ENCODE measurements at places on chromosomes 3 and 15.

DNA sequence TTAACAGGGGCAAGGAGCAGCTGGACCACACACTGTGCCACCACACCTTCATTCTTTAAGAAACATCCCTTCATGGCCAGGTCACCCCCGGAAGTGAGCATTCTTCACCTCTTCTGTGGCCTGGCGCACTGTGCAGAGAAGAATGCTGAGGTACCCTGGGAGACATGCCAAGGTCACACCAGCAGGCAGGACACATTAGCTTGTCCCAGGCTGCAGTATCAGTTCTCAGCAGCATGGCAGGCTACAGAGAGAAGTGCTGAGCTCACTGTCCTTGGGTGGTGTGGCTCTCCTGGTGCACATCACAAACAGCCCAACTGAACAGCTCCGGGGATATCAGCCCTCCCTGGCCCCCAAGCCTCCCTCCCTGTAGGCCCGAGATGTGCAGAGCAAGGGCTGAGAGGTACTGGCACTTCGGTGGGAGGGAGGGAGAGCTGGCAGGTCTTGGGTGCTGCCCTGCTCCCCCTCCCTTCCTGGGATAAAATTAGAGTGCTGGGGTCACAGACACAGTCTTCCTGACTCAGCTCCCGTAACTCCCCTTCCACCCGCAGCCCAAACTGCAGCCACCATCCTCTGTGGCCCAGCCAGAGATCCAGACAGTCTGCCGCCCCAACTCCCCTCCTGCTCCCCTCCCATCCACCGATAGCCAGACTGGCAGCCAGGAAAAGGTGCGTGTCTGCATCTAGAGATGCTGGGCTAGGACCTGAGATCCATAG is 13.4 kb downstream of the SEMA7A start:
- no peak for DNase-seq

- DNase-seq = no peak
Observed at GRCh38 chr3:37236024-37236423, 61.6 kb upstream of the LRRFIP2 start.

DNA sequence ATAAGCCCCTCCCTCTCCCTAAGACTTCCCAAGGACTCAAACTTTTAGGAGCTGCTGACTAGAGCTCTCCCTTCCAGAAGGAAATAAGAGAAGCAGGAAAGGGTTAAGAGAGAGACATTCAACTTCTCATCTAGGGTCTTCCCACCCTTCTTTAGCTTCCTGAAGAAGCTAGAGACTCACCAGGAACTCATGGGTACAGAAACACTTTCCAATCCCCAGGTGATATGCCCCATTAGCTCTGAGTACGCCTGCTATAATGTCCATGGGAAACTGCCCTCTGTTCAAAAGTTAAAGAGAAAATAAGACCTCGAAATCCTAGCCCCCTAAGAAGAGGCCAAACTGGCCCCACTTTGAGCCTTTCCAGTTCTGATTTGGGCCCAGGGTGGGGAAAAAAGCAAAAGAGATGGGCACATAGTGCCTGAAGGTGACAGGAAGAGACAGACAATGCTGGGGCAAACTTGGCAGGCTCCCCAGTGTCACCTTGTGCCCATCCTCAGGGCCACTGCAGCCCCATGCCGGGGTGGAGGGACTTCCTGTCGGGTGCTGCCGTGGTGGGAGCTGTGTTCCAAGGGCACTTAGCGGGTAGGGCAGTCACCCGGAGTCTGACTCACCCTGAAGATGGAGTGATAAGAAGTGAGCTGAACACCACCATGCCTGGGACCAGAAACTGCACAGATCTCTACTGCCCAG is 29.5 kb downstream of the CCDC12 start:
- no peak for DNase-seq

DNA sequence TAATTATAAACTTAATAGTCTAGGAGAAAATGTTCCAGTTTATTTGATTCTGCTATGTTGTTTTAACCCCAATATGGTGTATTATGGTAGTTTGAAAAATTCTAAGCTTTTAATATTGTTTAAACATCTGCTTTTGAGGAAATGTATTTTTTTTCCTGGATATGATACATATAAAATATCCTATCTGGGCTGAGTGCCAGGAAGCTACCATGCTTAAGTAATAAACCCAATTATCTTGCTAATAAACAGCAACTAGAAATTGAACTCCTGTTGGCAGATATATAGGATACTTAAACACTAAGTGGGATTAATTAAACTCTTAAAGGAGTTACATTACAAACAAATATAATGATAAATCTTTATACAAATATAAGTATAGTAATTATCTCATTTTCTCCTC is 293.7 kb upstream of the GRM7 start:
- no peak for DNase-seq

GRCh38 chr3:64921281-64922065 is 233.7 kb upstream of the ADAMTS9 start:
- no peak for DNase-seq

GRCh38 chr3:129619726-129620162 is 13.3 kb upstream of the PLXND1 start:
- no peak for DNase-seq

GRCh38 chr15:101372149-101372577 is 77.1 kb upstream of the SNRPA1 start:
- no peak for DNase-seq

DNA sequence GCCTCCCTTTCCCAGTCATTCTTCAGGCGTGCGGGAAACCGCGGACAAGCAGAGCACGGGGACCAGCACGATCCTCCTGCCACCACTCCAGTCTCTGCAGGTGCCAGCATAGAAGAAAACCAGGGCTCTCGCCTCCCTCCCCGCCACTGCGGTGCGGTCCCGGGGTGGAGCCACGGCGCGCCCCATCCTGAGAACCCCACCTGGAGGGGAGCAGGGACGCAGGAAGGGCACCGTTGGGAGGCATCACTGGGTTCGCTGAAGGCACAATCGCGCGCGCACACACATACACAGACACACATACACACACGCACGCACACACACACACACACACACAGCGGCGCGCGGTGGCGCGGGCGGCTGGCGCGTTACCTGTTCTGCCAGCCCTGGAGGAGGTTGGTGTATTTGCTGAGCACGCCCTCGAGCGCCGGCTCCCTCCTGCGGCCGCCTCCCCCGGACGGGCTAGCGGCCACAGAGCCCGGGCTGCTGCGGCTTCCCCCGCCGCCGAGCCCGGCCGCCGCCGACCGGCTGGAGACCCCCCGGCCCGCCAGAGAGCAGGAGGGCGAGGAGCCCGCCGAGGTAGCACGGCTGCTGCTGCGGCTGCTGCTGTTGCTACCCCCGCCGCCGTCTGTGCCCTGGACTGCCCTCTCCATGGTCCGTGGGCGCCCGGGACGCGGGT is 394 bp downstream of the OSBPL10 start:
- peak; percentile 66 for DNase-seq

DNA sequence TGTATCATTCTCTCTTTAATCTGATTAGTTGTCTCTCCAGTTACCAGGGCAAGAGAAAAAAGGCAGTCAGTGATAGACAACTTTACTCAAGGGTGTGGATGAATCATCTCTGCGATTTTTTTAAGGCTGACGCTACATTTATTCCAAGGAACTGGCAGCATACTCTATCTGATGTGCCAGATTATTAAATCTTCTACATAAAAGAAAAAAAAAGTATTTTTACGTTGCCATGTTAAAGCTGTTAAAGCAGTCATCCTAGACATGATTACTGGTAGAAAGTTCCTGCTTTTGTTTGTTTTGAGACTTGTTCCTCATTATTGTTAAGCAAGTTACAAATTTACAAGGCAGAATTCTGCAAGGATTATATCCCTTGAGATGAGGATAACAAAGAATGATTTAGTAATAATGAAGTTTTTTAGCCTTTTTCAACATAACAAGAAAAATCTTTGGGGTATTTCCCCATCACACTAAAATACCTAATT is 121.7 kb downstream of the CBLB start:
- DNase-seq = no peak

DNA sequence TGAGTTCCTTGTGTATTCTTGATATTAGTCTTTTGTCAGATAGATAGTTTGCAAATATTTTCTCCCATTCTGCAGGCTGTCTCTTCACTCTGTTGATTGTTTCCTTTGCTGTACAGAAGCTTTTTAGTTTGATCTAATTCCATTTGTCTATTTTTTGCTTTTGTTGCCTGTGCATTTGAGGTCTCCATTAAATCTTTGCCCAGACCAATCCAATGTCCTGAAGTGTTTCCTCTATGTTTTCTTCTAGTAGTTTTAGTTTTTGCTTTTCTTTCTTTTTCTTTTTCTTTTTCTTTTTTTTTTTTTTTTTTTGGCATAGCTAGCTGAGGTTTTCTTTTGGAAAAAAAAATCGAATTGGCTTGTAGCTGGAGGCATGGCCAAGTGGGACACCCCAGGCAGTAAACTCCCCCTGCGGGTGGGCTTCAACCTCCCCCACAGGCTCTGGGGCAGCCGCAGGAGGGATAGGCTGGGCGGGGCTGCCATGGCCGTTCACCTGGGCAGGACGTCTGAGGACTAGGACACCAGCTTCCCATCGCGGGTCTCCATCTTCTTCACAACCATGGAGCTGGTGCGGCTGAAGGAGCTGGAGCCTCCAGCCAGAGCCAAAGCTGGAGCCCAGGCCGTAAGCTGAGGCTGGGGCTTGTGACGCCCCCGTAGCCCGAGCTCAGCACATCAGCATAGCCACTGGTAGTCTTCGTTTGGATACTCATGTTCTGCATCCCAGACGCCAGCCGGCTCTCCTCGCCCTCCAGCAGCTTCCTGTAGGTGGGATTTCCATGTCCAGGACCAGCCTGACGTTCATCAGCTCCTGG is 16.2 kb upstream of the PSTPIP1 start:
- DNase-seq = no peak
